ENCODE measurements at places on chromosomes 7 and 10.

DNA sequence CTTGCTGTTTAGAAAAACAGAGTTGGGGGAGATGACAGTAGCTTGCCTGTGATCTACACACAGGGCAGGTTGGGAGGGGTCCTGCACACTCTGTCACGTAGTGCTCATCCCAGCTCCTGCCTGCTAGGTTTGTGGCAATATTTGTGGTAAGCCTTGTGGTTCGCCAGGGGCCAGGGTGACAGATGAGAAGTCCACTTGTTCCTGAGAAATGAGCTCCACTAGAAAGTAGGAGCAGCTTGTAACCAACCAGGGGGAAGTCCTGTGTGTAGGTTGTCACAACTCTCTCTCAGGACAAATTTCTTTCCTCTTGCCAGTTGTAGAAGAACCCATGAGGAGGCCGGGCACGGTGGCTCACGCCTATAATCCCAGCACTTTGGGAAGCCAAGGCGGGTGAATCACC, 147.0 kb downstream of the TCF7L2 start:
- no peak for DNase-seq

GRCh38 chr10:54368984-54369383, 432.0 kb downstream of the PCDH15 start:
- no peak for DNase-seq

GRCh38 chr7:1114088-1114487, 26.2 kb downstream of the GPER1 start:
- no peak for DNase-seq

- DNase-seq, result no peak
Observed at GRCh38 chr7:2080060-2080387, 152.7 kb downstream of the MAD1L1 start.

- peak; percentile 0 for DNase-seq
Observed at GRCh38 chr7:44278451-44279161, 46.8 kb downstream of the CAMK2B start.

DNA sequence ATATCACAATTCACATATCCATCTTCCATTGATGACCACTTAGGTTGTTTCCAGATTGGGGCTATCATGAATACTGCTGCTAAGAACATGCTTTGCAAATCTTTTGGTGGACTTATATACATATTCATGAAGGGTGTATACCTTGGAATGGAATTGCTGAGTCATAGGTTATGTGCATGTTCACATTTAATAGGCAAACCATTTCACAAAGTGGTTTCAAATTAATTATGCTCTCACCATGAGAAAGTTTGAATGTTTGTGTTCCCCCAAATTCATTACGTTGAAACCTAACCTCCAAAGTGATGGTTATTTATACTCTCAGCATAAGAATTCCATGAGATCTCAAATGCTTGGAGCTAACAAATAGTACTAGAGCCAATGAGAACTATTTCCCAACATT, 86.4 kb downstream of the VPS41 start:
- DNase-seq, result no peak

DNA sequence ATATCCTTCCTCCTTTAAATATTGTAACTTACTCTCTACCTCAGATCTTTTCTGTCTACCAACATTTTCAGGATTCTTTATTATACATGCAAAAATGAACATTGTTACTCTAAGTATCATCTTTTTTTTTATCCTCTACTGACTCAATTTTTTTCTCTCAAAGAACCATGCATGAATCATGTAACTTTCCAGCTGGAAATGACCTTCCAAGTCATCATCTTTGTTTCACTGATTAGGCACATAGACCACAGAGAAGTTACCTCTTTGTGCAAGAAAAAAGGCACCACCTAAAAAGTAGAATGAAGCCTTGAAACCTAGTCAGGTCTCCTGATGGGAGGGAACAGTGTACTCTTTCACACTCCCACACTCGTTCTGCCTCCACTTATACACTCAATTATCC, 234.9 kb downstream of the HGF start:
- DNase-seq, result no peak

GRCh38 chr7:106056513-106057203, 55.5 kb downstream of the SYPL1 start:
- DNase-seq, result peak; percentile 81

- DNase-seq, result no peak
Observed at GRCh38 chr7:92635538-92635937, 45.3 kb upstream of the FAM133B start.

- no peak for DNase-seq
Observed at GRCh38 chr7:27678617-27679260, 16.1 kb upstream of the HIBADH start.

GRCh38 chr10:97551271-97551670, 21.3 kb upstream of the ANKRD2 start:
- no peak for DNase-seq

GRCh38 chr7:18974803-18975202, 142.6 kb downstream of the TWIST1 start:
- DNase-seq, result no peak

GRCh38 chr10:65943451-65943850, 982.4 kb upstream of the LRRTM3 start:
- DNase-seq, result no peak

GRCh38 chr10:113187063-113187777, 237.2 kb downstream of the TCF7L2 start:
- no peak for DNase-seq

- DNase-seq, result no peak
Observed at GRCh38 chr10:14727465-14727864, 47.2 kb downstream of the FAM107B start.

- DNase-seq, result no peak
Observed at GRCh38 chr10:4771554-4772201, 54.3 kb upstream of the AKR1E2 start.
